CD4-positive, CD25-positive, alpha-beta regulatory T cell (primary cell): ENCODE measurements at places on chromosomes 5 and 9. TPM values are rescaled to one million over a fixed set of nuclear protein-coding genes. Genes with fewer than 3 reads are reported as not detected.

- no peak for DNase-seq
Observed at GRCh38 chr5:95652849-95653248, 6.3 kb downstream of the RFESD start.

The MYMK gene
- not detected for total RNA-seq

GRCh38 chr5:96875791-96876291 is 459 bp upstream of the ERAP2 start:
- DNase-seq = peak; percentile 28

The CDKN2B-AS1 gene
- total RNA-seq = 0.99 TPM

DNA sequence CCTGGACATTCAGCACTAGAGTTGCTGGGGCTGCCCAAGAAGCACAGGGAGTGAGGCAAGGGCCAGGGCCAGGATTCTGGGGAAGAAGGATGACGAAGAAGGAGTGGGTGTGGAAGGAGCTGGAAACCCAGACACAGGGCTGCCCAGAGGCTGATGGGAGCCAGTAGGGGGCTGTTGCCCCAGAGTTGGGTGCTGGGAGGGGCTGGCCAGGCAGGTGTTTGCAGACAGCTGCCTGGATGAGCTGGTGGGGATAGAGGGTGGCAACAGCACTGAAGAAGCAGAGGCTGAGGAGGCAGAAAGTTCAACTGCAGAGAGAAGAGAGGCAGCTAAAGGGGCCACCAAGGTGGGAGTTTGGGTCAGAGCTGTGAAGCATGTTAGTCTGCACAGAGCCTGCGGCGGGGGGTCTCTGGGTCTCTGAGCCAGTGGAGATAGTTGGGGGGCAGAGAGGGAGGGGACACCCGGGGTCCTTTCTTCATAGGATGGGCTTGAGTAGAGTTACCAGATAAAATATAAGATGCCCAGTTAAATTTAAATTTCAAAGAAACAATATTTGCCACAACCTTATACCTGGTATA is 2.5 kb upstream of the AQP7 start:
- DNase-seq = no peak

DNA sequence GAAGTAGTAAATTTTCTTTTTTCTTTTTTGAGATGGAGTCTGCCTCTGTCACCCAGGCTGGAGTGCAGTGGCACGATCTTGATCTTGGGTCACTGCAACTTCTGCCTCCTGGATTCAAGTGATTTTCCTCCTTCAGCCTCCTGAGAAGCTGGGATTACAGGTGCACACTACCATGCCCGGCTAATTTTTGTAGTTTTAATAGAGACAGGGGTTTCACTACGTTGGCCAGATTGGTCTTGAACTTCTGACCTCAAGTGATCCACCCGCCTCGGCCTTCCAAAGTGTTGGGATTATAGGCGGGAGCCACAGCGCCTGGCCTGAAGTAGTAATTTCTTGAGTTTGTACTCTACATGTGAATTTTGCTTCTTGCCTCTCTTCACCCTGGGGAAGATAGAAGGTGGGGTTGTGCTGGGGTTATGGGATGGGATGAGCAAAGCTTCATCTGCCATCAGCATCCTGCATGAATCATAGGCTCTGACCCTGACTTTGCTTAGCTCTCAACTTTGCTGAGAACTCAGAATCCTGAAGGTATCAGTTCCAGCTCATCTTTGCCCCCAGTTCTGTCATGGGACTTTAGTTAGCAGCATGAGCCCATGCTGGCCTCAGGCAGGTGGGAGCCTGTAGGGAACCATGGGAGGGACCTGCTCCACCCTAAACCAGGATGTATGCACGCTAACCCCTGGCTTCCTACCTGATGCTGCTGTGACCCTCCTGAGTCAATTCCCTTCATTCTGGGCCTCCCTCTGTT is 9.3 kb upstream of the CCL21 start:
- no peak for DNase-seq

The DAB2 gene
- total RNA-seq = 4.2 TPM

The ATP10B gene
- not detected for total RNA-seq

The HTR4 gene
- total RNA-seq = not detected

The SLC34A1 gene
- 0.20 TPM for total RNA-seq

The AK8 gene
- not detected for total RNA-seq

- no peak for DNase-seq
Observed at GRCh38 chr9:111411266-111411665, 72.9 kb downstream of the ECPAS start.

The CDHR2 gene
- total RNA-seq = 1.3 TPM

The SOHLH1 gene
- not detected for total RNA-seq
